Left renal pelvis (tissue), 4 donors: ENCODE measurements at places on chromosomes 1 and 21. TPM values are rescaled to one million over a fixed set of nuclear protein-coding genes. Genes with fewer than 3 reads are reported as not detected.
A peak's percentile ranks its signal among the peaks of the same experiment; 100 is the strongest.

The SERPINC1 gene
- 5.5 TPM for polyA plus RNA-seq

The MPL gene
- 0.72 TPM for polyA plus RNA-seq

The THEM5 gene
- 0.56 TPM for polyA plus RNA-seq

The NAXE gene
- polyA plus RNA-seq: 53.7 TPM

The S100A7A gene
- not detected for polyA plus RNA-seq

The TCHH gene
- polyA plus RNA-seq: 0.14 TPM

The OR2AK2 gene
- polyA plus RNA-seq: not detected

DNA sequence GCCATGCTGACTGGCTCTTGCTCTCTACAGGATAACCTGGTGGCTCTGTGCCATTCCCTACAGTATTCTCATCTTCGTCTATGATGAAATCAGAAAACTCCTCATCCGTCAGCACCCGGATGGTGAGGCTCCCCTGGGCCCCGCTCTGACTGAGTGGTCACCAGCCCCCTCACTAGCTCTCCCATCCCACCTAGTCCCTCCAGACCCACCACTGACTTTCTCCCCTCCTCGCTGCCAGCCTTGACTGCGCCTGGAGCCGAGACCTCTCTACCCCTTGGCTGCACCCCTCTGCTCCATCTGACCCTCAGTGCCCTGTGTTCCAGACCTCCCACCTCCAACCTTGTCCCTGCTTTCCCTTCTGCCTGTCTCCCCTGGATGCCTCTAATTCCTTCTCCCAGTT, 4.1 kb upstream of the CASQ1 start:
- no peak for DNase-seq

GRCh38 chr1:239112101-239112935, 274.1 kb upstream of the CHRM3 start:
- DNase-seq: no peak

- DNase-seq: no peak
Observed at GRCh38 chr1:205354259-205355074, 2.3 kb downstream of the KLHDC8A start.

DNA sequence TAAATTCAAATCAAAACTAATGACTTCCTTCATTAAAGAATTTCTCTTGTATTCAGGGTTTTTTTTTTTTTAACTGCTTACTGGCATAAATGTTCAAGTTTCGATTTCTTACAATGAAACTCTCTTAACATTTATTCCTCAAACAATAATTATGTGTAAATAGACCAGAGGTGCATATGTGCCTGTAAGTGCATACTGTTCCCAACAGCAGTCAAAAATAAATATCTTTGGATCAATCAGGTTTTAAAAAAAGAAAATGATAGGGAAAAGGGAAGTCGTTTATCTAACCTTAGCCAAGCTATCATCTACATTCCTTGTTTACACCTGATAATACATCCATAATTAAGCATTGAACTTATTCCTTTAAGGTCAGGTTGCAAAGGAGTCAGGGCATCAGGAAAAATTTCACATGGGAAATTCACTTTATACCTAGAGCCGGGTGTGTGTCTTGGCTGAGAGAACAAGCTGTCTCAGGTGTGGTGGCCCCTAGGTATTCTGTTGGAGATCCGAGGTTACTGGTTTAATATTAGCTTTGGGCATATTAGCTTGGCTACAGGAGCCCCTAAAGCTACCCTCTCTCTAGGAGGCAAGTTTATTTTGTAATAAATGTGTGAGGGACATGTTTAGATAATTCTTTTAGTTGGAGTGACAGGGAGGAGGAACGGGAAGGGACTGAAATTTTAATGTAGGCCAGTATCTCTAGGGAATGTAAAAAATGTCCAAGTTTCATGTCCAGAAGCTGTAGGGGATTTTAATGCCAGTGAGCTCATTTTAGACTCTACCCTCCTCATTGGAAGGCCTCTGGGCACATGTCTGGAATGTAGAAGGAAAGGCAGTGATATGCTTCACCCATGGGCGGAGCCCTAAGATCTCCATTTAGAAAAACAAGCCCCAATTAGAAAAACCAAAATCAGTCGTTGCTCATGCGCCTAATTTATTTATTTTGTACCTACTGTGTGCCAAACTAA, 327.9 kb upstream of the PROX1 start:
- DNase-seq: no peak

- DNase-seq: no peak
Observed at GRCh38 chr1:172112576-172112975, 271.3 kb downstream of the DNM3 start.

- no peak for DNase-seq
Observed at GRCh38 chr21:41675574-41675973, 91.3 kb downstream of the RIPK4 start.

DNA sequence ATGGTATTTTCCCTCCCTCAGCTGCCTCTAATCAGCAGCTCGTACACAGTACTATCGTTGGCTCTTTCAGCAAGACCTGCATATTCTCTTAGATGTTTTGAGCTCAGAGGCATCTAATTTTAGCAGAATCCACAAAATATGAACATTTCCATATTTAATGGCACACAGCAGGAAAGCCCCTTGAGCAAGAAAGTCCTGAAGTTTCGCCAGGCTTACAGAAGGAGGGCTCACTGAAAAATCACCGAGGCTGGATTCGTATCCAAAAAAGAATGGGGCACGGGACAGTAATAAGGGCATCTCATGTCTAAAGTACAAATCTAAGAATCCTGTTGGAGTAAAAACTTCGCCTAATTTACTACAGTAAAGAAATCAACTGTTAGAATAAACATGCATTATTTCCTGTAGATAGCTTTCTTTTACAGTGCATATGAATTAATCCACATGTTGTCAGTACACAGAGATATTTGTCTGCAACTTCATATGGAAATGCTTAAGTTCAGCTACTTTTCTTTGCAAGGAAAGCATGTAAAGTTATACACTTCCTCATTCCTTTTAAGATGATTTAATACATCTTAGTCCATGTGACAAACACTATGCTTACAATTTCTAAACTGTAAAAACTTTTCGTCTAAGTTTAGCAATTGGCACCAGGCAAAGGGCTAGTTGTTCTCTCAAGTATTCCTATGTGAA, 1205.3 kb upstream of the ADGRL4 start:
- no peak for DNase-seq

- DNase-seq: no peak
Observed at GRCh38 chr1:203915811-203916210, 54.4 kb downstream of the SNRPE start.

GRCh38 chr1:235012436-235013210, 116.0 kb downstream of the TOMM20 start:
- no peak for DNase-seq

DNA sequence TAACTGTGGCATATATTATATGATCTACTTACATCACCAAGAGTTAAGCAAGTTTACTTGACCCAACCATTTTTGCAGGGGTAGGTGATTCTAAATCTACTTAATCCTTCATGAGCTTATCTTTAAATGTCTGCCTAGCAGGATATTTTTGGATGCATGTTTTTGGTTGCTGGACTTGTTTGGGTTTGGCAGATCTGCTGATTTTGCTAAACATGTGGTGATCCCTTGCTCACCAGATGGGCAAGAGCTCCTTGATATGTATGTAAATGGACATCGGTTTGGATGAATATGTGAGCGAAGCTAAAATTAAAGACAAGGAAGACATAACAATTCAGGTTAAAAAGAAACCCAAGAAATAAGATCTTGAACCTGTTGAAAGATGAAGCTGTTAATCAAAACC, 36.7 kb downstream of the FMN2 start:
- DNase-seq: no peak

- DNase-seq: no peak
Observed at GRCh38 chr1:11458811-11459275, 20.1 kb upstream of the DISP3 start.

DNA sequence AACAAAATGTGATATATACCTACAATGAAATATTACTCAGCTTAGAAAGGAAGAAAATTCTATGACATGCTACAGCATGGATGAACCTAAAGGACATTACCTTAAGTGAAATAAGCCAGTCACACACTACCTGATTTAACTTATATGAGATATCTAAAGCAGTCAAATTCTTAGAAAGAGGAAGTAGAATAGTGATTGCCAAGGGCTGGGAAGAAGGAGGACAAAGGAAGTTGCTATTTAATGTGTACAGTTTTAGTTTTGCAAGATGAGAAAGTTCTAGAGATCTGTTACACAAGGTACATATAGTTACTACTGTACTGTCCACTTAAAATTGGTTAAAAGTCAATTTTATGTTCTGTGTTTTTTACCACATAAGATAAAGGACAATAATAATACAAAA, 87.5 kb upstream of the KCTD3 start:
- no peak for DNase-seq

GRCh38 chr1:12305377-12305776, 75.5 kb downstream of the VPS13D start:
- DNase-seq: no peak

- DNase-seq: no peak
Observed at GRCh38 chr1:98709906-98710305, 48.4 kb downstream of the SNX7 start.

GRCh38 chr1:99603699-99604560, 42.0 kb upstream of the PALMD start:
- no peak for DNase-seq

DNA sequence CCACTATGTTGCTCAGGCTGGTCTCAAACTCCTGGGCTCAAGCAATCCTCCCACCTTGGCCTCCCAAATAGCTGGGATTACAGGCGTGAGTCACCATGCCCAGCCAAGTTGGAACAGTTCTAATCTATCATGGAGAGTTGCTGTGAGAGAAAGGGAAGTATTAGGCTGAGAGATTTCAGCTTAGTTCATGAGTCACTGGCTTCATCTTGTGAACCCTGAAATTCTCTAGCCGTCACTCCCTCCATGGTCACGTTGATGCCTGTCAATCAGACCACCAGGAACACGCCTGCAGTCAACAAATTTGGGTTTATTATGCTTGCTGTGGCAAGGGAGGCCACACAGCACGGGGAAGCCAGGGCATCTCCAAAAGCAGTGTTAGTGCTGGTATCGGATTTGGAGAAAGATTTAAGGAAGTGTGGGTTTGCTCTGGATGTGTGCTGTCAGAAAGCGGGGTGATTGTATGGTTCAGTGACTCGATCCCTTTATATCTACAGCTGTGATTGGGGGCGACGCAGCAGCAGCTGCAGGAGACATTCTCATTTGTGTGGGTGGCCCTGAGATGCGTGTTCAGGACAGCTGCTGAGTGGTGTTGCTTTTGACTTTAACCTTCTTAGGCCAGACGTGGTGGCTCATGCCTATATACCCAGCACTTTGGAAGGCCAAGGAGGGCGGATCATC, 18.7 kb downstream of the UQCRHL start:
- DNase-seq: no peak

GRCh38 chr1:146051452-146051851, 29.9 kb upstream of the HJV start:
- no peak for DNase-seq

- DNase-seq: no peak
Observed at GRCh38 chr1:74570797-74571492, 58.5 kb upstream of the LRRC53 start.

- DNase-seq: no peak
Observed at GRCh38 chr1:161052899-161053298, 7.1 kb upstream of the USF1 start.

DNA sequence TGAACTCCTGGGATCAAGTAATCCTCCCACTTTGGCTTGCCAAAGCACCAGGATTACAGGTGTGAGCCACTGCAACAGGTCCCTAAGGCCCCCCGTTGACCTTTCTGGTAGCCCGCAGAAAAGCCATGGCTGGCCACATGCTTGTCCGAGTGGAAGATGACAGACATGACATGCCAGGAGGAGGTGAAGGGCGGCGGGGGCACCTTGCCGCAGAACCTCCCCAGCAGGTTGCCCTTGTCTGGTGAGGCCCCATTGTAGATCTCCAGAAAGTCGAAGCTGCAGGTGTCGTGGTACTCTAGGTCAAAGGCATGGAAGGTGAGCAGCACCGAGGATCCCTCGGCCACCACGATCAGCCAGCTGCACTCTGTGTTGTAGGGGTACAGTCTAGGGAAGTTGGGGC, 8.4 kb downstream of the CDCP2 start:
- no peak for DNase-seq

- DNase-seq: no peak
Observed at GRCh38 chr1:216926720-216927510, 203.7 kb upstream of the ESRRG start.

DNA sequence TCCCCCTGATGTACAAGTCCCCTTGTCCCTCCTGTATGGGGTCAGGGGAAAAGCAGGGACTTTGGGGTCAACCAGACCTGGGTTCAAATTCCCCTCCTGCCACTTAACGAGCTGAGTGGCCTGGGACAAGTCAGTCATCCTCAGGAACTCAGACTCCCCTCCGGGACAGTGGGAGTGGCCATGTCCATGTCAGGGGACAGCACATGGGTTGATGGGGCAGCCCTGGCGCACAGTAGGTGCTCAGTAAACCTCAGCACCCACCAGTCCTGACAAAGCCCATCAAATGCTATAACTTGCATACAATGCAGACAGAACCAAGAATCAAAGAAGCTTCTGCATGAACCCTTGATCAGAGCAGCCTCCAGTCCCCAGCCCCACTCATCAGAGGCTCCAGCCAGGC, 30.0 kb downstream of the MATN1 start:
- no peak for DNase-seq

DNA sequence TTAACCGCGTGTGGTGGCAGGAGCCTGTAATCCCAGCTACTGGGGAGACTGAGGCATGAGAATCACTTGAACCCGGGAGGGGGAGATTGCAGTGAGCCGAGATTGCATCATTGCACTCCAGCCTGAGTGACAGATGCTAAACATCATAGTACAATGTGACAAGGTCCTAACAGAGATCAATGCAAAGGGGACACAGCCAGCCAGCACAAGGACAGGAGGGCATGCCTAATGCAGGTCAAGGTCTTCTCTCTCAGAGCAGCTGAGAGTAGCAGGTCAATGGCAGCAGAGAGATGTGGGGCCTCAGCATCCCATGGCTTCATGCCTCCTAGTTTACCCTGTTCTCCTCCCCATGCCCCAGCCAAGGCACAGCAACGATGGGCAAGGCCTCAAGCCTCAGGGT, 3.0 kb upstream of the SMIM11 start:
- no peak for DNase-seq

DNA sequence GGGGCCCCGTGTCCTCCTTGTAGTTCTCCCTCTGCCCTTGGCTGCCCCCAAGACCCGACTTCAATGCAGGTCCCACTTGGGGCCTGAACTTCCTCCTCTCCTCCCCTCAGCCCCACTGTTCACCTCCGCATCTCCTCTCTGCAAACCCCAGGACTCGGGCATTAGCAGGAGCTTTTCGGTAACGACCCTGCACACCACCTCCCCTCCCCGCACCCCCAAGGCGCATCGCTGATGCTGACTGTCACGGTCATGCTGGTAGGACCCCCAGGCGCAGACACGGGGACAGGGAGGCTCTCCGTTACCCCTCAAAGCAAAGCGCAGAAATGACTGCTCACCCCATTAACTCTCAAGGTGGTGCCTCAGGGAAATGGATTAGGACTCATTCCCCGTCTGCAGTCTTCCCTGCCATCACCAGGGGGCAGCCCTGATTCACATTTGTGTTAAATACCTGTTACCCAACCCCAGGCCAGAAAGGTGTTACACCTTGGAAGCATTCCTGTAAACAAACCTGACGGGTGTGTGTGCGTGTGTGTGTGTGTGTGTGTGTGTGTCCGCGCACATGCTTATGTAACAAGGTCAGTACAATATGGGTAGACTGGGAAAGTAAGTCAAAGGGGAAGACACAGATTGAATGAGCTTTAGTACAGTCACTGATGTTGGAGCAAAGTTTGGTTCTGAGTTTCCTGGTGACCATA, 6.4 kb upstream of the GUCA2B start:
- DNase-seq: peak; percentile 66
